A549 (cell line): ENCODE measurements at places on chromosomes 2 and 18.

- DNase-seq, result no peak
Measured at GRCh38 chr2:194385376-194385775, 1271.7 kb upstream of the SLC39A10 start.

- no peak for DNase-seq
Measured at GRCh38 chr2:222751821-222752719, 80.6 kb downstream of the MOGAT1 start.

- DNase-seq, result no peak
Measured at GRCh38 chr2:150409196-150409595, 78.3 kb downstream of the RND3 start.

DNA sequence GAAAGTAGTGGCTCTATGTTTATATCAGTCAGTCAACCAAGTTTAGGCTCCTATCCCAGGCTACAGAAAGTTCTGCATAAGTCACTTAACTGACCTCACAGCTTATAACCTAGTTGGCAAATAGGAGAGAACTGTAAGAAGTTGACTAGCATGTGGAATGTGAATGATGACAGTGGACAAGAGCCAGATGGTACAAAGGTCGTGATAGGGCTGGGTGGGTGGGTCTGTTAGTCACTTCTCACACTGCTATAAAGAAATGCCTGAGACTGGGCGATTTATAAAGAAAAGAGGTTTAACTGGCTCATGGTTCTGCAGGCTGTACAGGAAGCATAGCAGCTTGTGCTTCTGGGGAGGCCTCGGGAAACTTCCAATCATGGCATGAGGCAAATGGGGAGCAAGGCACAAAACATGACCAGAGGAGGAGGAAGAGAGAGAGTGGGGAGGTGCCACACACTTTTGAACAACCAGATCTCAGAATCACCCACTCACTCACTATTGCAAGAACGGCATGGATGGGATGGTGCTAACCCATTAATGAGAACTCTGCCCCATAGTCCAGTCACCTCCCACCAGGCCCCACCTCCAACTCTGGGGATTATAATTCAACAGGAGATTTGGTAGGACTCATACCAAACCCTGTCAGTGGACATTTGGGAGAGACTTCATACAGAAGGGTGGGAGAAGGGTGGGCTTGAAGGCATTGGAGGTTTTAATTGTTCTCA lies 68.8 kb downstream of the LTBP1 start:
- peak; percentile 50 for DNase-seq

DNA sequence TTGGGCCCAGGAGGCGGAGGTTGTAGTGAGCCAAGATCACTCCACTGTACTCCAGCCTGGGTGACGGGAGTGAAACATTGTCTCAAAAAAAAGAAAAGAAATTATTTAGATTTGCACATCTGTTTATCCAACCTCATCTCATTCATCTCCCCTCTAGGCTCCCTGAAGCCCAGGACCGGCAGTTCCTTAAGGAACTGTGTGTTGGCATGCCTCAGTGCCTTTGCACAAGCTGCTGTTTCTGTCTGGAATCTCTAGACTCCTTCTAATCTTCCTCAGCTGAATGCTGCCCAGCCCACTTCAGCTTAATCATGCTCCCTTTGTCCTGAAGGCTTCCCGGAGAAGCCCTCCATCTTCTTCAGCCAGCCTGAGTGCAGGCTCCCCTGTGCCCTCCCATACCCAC lies 10.9 kb upstream of the RFX8 start:
- no peak for DNase-seq

- DNase-seq, result peak; percentile 1
Measured at GRCh38 chr18:42706618-42707017, 408.9 kb downstream of the RIT2 start.

GRCh38 chr18:26710470-26711096 lies 154.9 kb downstream of the AQP4 start:
- DNase-seq, result no peak

DNA sequence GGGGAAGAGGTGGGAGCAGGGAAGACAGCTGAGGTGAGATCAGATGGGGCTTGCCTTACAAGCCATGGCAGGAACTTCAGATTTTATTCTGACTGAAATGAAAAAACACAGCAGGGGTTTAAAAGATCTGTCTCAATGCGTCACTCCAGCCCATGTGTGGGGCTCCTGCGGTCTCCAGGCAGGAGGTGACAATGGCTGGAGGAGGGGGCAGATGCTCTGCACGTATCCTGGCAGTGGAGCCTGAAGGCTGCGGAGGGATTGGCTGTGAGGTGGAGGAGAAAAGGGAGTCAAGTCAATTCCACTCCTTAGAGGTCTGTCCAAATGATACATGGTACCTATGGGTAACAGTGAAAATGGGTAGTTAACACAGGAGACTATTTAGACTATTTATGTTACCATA lies 40.5 kb upstream of the KIDINS220 start:
- DNase-seq, result no peak

DNA sequence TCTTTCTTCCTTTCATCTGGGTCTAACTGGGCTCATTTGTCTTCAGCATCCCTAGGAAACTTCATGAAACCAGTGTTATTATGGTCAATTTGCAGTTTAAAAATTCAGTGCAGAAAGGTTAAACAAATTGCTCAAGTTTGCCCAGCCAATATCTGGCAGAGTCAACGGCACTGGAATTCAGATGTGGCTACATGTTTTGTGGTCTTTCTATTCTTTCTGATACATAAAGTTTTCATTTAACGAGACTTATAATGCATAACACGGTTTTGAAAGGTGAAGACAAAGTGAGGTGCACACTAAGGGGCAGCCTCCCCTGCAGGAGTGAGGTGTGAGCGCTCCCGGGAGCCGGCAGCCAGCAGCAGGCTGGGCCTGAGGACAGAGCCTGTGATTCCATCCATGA lies 164.6 kb downstream of the RTP5 start:
- DNase-seq, result no peak

DNA sequence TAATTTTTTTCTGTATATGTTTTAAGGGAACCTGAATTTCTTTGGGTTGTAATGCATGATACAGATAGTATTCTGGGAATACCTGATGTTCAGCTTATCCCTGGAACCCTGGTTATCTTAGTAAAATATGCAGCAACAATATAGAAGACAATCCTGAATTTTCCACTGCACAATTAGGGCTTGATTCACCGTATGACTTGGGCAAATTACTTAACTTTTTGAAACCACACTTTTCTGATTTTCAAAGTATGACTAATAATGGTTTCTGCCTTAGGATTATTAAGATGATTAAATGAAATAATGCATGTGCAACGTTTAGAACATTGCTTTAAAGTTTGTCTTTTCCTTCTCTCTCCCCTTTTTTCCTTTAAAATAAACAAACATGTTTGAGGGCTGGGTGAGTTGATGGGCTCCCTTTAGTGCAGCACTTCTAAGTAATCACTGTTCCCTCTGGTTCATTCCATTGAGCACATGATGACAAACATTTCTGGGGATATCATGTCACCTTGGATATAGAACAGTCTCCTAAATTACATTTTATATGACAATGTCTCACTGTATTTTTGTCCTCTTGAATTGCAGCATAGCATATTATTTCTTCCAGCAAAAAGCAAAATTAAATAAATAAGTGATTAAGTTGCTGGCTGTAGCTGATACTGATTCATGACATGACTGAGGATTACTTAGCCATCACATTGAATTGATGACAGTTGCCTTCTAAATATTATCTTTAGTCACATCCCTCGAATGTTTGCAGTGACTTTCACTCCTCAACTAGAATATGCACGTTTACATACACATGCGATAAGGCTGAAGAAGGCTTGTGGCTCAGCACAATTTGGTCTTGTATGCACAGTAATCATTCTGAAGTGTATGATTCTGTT lies 254.5 kb downstream of the NEDD4L start:
- DNase-seq, result no peak

DNA sequence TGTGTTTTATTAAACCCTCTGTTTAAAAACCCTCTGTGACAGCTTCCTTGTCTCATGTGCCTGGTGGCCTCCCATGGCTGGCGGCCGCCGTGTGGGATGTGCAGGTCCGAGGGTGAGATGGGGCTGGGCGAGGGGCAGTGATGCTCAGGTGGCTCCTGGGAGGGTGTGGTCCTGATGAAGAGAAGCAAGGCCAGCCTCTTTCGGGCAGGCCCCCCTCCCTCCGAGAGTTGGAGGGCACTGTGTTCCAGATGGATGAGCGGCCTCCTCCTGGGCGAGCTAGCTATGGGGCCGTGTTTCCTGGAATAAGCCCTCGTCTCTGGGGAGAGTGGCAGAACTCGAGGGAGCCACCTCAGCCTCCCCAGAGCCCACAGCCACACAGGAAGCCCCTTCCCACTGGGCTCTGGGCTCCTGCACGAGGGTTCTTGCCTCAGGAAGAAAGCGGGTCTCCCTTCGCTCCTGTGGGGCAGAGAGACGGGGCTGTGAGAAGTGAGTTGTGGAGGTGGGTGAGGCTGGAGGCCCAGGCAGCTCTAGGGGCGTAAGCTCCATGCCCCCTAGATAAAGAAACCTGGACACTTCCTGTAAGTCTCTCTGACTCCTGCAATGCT lies 72.1 kb downstream of the ASB1 start:
- DNase-seq, result no peak

- no peak for DNase-seq
Measured at GRCh38 chr18:26875040-26875654, 9.6 kb upstream of the AQP4 start.

DNA sequence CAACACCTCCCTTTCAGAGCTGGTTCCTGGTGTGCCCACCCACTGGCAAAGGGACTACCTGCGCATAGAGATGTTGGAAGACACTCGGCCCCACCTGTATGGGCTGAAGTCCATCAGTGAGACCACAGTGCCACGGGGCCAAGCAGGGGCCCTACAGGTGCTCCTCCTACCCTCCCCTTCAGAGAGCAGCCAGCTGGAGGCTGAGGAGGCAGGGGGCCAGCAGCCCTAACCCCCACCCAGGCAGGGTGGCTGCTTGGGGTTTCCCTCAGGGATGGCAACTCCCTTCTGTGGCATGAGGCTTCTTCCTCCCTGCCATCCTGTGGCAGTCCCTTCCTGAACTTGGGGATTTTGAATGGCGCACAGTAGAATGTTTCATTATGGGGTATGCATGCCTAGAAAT lies 125.3 kb downstream of the NCK2 start:
- DNase-seq, result no peak

DNA sequence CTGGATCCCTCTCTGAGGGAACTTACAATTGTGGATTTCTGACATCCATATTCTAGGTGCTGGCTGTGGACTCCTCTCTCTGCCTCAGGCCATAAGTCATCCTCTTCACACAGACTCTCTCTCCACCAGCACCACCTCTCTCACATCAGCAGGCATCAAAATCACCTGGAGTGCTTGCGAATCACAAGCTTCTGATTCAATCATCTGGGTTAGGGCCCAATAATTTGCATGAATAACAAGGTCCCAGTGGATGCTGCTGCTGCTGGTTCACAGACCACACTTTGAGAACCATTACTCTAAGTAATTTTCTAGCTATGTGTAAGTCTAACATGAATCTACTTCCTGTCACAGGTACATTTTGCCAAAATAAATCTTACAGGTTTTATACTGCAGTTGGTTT lies 214.9 kb downstream of the DSEL start:
- no peak for DNase-seq

GRCh38 chr2:179936654-179937053 lies 70.4 kb downstream of the CWC22 start:
- DNase-seq, result no peak

- DNase-seq, result no peak
Measured at GRCh38 chr2:205969584-205969983, 116.4 kb downstream of the INO80D start.

GRCh38 chr2:238010572-238010971 lies 43.8 kb downstream of the UBE2F start:
- no peak for DNase-seq

- peak; percentile 12 for DNase-seq
Measured at GRCh38 chr2:161273038-161273760, 35.0 kb upstream of the PSMD14 start.

GRCh38 chr2:201420442-201421113 lies 30.7 kb downstream of the TRAK2 start:
- no peak for DNase-seq

GRCh38 chr2:37550190-37550589 lies 121.3 kb downstream of the CDC42EP3 start:
- no peak for DNase-seq
